ENCODE measurements at places on chromosomes 6 and 20. TPM values are rescaled to one million over a fixed set of nuclear protein-coding genes. Genes with fewer than 3 reads are reported as not detected.
A peak's percentile ranks its signal among the peaks of the same experiment; 100 is the strongest.

Gene CRISP3
- not detected for total RNA-seq

Gene SLC26A8
- not detected for total RNA-seq

GRCh38 chr6:52636830-52637229, 34.1 kb upstream of the TMEM14A start:
- DNase-seq, result no peak

DNA sequence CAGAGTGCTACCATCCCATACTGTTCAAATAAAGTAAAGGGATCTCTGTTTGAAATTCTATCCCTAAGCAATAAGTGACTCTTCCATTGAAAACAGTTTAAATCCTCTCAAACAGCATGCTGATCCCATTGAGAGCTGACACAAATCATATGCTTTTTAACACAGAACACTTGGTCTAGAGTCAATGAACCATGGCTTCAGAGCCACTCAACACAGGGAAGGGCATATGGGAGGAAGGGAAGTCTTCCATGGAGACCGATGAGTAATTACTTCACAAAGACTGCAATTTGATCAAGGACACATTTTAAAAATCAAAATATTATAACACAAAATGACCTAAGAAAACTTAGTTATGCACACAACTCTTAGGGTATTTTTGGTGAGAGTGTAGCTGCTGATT, 1073.0 kb upstream of the MAP3K7 start:
- peak; percentile 77 for DNase-seq

GRCh38 chr6:19697744-19698290, 139.4 kb upstream of the ID4 start:
- peak; percentile 75 for DNase-seq

DNA sequence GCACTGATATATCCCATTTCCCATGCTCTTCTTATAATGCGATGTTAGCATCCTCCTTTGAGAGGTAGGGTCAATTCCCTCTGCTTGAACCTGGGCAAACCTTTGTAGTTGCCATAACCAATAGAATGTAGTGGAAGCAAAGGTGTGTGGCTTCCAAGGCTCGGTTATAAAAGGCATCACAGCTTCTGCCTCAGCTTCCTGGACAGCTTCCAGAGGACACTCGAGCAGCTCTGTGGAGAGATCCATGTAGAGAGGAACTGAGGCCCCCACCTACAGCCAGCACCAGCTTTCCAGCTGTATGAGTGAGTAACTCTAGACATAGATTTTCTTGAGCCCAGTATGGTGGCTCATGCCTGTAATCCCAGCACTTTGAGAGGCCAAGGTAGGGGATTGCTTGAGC, 36.7 kb downstream of the FGD2 start:
- DNase-seq, result no peak
